Mucosa of descending colon (tissue), 3 donors: ENCODE measurements at places on chromosomes 13 and 19.

DNA sequence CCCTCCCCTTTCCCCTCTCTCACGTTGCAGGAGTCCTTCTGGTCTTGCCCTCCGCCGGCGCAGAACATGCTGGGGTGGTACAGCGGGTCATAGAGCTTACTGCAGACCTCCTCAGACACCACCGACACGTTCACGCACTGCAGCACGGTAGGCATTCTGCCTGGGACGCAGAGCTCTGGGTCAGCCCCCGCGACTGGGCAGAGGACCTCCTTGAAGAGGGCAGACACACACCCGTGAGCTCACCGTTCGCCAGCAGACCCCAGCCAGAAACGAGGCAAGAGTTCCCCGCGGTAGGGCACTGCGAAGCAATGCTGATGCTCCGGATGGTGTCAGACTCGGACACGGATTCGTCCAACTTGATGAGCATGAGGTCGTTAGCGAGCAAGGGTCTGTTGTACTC is 2.9 kb downstream of the KLK4 start:
- DNase-seq = no peak

- no peak for DNase-seq
Observed at GRCh38 chr19:41528106-41528505, 47.9 kb upstream of the CEACAM21 start.

- DNase-seq = no peak
Observed at GRCh38 chr19:2115324-2115723, 18.6 kb downstream of the IZUMO4 start.

DNA sequence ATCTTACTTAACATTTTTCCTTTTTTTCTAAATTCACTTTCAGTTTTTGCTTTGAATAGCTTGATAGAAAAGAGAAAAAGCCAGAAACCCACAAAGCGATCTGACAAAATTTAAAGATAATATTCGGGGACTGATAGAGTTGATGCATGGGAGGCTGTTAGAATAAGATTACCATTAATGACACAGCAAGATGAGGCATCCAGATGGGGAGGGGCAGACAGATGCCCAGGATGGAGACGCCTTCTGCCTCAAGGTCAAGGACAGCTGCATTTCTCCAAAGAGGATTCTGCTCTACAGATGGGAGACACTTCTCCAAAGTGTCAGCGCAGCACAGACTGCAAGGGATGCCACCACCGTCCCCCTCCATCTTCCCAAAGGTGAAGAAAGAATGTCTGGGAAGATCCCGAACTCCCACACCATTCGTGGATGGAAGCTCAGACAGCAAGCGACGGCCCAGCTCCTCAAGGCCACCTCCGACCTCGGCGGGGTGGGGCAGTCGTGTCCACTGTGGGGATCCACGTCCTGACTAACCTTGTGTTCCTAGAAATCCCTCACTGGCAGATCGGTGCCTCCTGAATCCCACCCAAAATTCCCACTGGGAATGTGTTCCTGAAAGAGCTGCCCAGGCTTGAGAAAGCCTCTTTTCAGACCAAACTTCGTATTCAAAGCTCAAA is 32.9 kb downstream of the NAXD start:
- no peak for DNase-seq

GRCh38 chr13:77114271-77114670 is 87.3 kb upstream of the FBXL3 start:
- no peak for DNase-seq

DNA sequence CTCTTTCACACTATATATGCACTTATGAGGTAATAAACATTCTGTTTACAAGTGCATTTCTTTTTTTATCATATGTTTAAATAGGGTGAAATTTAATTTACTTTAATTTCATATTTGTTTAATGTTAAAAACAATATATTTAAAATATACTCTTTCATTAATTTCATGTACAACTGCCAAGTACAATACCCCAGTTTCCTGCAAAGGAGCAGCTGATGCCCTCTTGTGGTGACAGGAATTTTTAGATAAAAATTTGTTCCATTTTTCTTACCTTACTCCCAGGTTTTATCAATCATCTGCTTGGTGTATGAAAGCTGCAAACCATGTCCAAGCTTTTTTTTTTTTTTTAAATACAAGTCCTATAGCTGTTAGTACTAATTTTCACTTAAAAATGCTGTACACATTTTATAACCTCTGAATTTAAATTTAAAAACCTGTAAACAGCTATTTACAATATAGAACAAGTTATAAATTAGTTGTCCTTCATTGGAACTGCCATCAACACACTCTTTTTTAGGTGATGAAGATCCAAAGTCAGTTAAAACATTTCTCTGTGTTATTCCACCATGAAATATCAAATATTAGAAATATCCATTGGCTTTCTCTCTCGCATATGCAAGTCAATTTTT is 4.9 kb downstream of the PCDH20 start:
- DNase-seq = no peak
